ENCODE measurements at places on chromosomes 7 and 10. TPM values are rescaled to one million over a fixed set of nuclear protein-coding genes. Genes with fewer than 3 reads are reported as not detected.

DNA sequence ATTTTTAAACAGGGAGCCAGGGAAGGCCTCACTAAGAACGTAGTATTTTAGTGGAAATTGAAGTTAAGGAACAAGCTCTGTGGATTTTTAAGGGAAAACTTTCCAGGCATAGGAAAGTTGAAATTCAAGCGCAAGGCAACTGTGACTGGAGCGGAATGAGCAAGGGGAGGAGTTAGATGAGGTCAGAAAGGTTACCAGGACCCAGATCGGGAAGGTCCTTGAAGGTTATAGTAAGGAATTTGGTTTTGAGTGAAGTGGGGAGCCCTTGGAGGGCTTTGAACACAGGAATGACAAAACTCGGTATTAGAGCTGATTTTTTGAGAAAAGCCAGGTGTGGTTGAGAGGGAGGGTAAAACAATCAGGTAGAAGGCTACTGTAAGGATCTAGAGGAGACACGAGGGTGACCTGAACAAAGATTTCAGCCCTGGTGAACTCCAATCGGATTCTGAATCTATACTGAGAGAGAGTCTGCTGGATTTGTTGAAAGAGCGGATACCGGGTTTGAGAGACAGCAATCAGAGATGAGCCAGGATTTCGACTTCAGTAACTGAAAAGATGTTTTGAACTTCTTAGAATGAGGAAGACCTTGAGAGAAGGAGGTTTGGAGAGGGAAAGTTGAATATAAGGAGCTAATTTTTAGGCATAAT lies 1013.9 kb downstream of the NRG3 start:
- no peaks in the 10 kb centered on the region for H3K4me1 ChIP-seq
- DNase-seq = no peak
- H3K36me3 ChIP-seq = no peaks in the 10 kb centered on the region
- H3K4me3 ChIP-seq = no peak overlapping the region

GRCh38 chr7:142703655-142704305 lies 45.5 kb upstream of the PRSS1 start:
- no peak for DNase-seq
- no peaks in the 10 kb centered on the region for H3K36me3 ChIP-seq
- H3K4me1 ChIP-seq = peaks cover 3% of the 10 kb centered on the region
- no peak overlapping the region for H3K4me3 ChIP-seq
- no peak overlapping the region for H3K27ac ChIP-seq

- peak; percentile 75 for DNase-seq
- no peaks in the 10 kb centered on the region for H3K36me3 ChIP-seq
- H3K27ac ChIP-seq = no peak overlapping the region
- H3K27me3 ChIP-seq = no peaks in the 10 kb centered on the region
Observed at GRCh38 chr7:100130608-100131453, 4.1 kb downstream of the MBLAC1 start.

- no peaks in the 10 kb centered on the region for H3K36me3 ChIP-seq
- H3K4me3 ChIP-seq = peak overlapping the region; percentile 84
- H3K27me3 ChIP-seq = no peaks in the 10 kb centered on the region
- H3K27ac ChIP-seq = peak overlapping the region; percentile 84
Observed at GRCh38 chr7:100545360-100546128, 6.5 kb downstream of the AGFG2 start.

DNA sequence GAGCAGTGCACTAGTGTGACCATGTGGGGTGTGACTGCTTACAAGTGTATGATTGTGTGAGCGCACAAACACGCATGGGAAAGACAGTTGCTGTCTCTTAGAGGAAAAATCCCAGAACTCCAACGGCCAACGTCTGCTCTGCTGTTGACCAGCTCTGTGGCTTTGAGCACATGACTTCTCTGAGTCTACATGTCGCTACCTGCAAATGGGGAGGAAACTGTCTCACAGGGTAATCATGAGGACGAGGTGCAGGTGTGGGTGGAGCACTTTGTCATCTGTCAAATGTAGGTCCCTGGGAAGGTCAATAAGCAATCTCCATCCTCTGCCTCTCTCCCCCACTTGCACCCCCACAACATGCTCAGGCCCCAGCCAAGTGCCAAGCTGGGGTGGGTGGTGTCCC lies 31.2 kb upstream of the TLX1 start:
- DNase-seq = no peak
- no peak overlapping the region for H3K4me3 ChIP-seq
- H3K36me3 ChIP-seq = no peaks in the 10 kb centered on the region
- H3K27me3 ChIP-seq = peaks cover 11% of the 10 kb centered on the region

DNA sequence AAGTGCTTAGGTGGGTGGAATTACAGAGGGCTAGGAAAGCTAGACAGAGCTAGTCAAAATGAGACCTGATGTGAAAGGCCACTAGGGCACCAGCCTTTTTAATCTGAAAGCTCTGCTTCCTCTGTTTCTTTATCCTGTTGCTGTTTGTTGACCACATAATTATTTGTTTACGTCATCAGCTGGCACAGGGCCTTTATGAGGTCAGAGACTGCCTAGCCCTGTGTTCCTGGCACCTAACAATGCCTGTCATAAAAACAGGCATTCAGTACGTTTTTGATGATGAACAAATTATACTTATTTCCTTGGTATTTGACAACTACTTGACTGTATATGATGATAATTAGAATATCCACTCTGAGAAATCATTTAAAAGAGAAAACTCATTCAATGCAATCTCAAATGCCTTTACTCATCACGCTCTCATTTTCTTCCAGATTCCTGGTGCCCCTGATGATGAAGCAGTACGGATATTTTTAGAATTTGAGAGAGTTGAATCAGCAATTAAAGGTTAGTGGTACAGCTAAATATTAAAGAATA lies 26.0 kb downstream of the RBM17 start:
- H3K27me3 ChIP-seq = no peaks in the 10 kb centered on the region
- H3K4me1 ChIP-seq = no peaks in the 10 kb centered on the region
- peaks cover 60% of the 10 kb centered on the region for H3K36me3 ChIP-seq
- DNase-seq = no peak

DNA sequence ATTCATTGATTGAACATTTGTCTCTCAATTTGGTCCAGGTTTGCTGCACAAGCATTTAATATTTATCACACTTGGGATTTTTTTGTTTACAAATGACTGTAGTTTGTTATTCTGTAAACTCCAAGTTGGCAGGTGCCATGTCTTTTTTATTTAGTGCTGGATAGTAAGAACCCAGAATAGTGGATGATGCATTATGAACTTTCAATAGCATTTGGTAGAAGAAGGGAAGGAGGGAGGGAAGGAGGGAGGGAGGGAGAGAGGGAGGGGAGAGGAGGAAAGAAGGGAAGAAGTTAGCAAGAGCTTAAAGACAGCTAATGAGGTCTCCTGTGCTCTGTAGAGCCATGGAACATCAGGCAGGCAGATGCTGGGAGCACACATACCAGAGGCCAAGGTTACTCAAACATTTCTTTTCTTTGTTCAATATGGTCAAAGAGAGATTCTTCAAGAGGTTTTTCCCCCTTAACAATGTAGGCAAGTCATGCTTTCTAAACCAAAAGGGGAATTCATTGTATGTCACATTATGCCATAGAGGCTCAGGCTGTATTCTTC lies 25.8 kb upstream of the PDK4 start:
- no peak overlapping the region for H3K27ac ChIP-seq
- H3K36me3 ChIP-seq = no peaks in the 10 kb centered on the region
- no peaks in the 10 kb centered on the region for H3K27me3 ChIP-seq

DNA sequence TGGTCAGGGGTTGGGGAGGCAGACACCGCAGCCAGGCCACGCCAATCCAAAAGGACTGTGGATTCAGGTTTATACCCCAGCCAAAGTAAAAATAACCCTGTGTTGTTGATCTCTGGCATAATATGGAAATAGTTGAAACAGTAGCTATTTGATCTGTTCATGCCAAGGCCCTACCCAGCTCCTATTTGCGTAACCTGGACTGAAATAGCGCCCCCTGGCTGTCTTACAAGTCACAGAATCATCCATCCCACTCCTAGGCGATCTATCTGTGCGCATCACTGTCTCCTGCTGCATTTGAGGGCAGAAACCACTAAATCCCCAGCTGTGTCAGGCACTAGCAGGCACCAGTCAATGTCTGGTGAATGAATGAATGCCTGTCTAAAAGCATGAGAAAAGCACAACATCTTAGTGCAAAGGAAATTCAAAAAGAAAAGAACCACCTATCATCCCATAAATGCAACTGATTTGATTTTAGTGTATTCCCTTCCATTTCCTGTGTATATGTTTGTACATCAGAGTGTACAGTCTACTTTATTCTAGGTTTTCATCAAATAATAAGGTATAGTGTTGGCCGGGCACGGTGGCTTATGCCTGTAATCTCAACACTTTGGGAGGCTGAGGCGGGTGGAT lies 160.0 kb downstream of the SLIT1 start:
- no peaks in the 10 kb centered on the region for H3K27me3 ChIP-seq
- H3K36me3 ChIP-seq = no peaks in the 10 kb centered on the region
- peak; percentile 76 for DNase-seq

The METTL27 gene
- 2.1 TPM for polyA plus RNA-seq

The GTF2IRD1 gene
- not detected for polyA plus RNA-seq

The VIPR2 gene
- not detected for polyA plus RNA-seq

The FKBP6 gene
- polyA plus RNA-seq = not detected

The NPC1L1 gene
- not detected for polyA plus RNA-seq
